ENCODE measurements at places on chromosomes 5 and 9. TPM values are rescaled to one million over a fixed set of nuclear protein-coding genes. Genes with fewer than 3 reads are reported as not detected.

GRCh38 chr9:83933790-83934189 is 12.6 kb upstream of the KIF27 start:
- DNase-seq = no peak

- DNase-seq = no peak
These were observed 18.9 kb upstream of the S1PR3 start for GRCh38 chr9:88972401-88972800.

DNA sequence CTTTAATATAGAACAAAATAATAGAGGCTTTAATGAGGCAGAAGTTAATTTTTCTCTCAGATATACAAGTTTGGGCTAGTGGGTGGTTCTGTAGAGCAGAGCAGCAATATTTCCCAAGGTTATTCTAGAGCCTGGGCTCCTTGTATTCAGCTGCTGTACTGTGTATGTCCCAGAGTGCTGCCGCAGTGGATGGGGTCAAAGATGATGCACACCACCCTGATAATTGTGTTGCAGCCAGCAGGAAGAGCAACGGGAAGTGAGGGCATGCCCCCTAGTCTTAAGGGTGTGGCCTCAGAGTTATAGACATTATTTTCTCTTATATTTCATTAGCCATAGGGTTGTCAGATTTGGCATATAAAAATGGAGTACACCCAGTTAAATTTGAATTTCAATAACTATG is 23.9 kb upstream of the KIF4B start:
- DNase-seq = no peak

GRCh38 chr5:95027151-95027721 is 257.7 kb downstream of the MCTP1 start:
- DNase-seq = peak; percentile 59

DNA sequence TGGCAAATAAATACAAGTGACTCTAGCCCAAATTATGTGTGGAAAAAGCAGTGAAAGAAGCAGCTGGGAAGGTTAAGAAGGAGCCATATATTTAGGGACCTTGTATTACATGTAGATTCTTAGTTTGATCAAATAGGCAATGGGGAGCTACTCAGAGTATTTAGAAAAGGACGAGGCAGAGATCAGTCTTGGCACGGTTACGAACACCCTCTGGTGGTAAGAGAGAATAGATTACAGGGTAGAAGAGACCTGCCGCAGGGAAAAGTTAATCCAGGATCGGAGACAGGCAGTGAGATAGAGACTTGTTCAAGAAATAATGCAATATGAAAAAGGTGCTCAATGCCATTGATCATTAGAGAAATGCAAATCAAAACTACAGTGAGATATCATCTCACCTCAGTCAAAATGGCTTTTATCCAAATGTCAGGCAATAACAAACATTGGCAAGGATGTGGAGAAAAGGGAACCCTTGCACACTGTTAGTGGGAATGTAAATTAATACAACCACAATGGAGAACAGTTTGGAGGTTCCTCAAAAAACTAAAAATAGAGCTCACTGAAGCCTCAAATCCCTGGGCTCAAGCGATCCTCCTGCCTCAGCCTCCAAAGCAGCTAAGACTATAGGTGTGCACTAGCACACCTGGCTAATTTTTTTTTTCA is 12.0 kb downstream of the INIP start:
- peak; percentile 57 for DNase-seq

DNA sequence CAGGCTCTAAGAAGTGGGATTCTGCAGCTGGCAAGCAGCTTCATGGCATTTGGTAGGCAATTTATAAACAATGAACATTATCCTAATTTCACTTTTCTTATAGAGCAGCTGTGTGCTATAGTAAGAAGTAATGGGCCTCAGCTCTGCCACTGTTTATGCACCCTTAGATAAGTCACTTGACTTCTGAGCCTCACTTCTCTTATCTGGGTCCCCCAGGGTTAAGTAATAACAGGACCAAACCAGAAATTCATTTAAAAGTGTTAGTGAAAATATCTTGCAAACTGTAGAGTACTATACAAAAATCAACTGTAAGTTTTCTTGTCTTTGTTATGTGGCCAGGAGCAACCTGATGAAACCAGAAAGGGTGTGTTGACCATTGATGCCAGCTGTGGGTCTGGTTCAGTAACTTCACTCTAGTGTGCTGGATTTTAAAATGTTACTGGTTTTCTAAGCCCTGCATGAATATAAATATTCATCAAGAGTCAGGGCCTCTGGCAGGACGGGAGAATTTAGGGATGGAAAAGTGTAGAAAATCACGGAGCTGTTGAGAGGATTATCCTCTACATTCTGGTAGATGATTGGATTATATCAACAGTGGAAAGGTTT is 24.2 kb downstream of the TNFAIP8 start:
- DNase-seq = no peak

- DNase-seq = no peak
These were observed 551 bp downstream of the PCDHB6 start for GRCh38 chr5:141150224-141150992.

GRCh38 chr5:27191786-27192510 is 153.6 kb upstream of the CDH9 start:
- no peak for DNase-seq

Gene ACOT12
- total RNA-seq = 0.18 TPM

- no peak for DNase-seq
These were observed 122.4 kb downstream of the OLFM1 start for GRCh38 chr9:135209852-135210251.

Gene GPR150
- total RNA-seq = 0.09 TPM

DNA sequence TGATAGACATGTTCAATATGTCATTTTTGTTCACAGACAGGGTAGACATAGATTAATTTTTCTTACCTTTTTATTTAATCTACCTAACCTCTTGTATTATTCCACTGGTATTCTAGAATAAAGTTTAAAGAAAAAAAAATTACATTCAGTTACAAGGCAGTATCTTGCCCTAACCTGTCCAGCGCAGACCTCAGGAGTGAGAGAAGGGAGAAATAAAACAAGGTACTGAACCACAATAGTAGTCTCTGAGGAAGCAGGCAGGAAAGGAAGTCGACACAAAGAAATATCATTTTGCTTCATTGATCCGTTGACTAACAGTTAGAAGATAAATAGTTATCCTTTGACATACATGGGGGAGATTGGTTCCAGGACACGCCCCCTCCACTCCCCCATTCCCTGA is 12.5 kb upstream of the ADAMTSL1 start:
- no peak for DNase-seq

Gene C9orf153
- total RNA-seq = 0.49 TPM

GRCh38 chr9:27341545-27342294 is 44.8 kb upstream of the EQTN start:
- peak; percentile 43 for DNase-seq

GRCh38 chr9:95305770-95306492 is 11.6 kb downstream of the FANCC start:
- peak; percentile 28 for DNase-seq

DNA sequence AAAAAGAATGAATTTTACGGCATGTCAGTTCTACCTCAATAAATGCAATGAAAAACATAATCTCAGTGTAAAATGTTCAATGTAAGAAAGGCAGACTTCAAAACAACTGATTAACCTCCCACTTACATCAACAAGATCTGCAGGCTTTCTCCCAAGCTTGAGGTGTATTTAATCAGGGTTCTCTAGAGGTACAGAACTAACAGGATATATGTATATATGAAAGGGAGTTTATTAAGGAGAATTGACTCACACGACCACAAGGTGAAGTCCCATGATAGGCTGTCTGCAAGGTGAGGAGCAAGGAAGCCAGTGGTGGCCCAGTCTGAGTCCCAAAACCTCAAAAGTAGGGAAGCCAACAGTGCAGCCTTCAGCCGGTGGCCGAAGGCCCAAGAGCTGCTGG is 35.9 kb downstream of the MARCHF3 start:
- no peak for DNase-seq

Gene PCDHGB3
- 1.7 TPM for total RNA-seq

- DNase-seq = peak; percentile 78
These were observed 60.0 kb upstream of the TUT7 start for GRCh38 chr9:86413971-86414880.

Gene EXOSC2
- 24.2 TPM for total RNA-seq

GRCh38 chr9:115445655-115446054 is 327.7 kb upstream of the TNC start:
- no peak for DNase-seq

Gene RASEF
- total RNA-seq = 0.31 TPM

DNA sequence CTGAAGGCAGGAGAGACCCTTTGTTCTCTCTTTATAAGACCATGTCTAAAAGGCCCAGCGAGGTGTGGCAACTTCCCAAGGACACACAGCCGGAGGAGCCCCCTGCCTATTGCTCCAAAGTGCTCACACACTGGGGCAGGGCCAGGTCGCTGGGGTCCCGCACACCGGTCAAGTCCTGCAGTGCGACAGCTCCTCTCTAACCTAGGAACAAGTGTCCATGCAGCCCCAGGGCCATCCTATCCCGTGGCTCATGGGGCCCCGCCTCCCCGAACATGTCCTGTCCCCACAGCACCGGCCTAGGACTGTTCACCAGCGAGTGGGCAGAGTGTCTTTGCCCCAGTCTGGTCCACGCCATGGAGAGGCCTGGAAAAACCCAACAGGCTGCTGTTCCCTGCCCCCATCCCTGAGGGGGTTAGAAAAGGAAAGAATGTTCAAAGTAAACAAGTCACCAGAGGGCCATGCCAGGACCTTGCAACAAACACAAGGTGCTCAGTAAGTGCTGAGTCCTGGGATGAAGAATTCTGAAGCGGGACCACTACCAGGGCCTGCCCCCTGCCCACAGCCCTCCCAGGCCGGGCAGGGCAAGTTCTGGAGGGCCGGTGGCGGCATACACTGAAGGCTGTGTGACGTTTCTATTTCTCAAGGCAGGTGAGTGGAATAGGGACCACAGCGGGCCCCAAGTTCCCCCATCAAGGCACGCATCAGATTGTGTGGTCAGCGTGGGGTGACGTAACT is 938 bp downstream of the NINJ1 start:
- peak; percentile 38 for DNase-seq

DNA sequence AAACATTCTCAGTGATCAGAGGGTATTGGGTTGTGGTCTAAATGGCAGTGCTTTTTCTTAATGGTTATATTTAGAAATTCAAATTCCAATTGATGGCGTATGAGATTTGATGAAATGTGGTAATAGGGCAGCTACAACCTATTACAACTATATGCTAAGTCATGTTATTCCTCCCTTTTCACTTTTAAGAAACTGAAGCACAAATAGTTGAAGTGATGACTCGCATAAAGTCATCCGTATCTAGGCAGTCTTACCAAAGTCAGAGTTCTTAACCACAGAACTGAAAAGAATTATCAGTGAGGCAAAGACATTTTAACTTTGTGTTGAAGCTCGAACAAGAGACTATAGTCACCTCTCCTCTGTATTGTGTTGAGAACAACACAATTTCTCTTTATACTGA is 28.2 kb downstream of the C9orf152 start:
- no peak for DNase-seq

Gene SLC4A9
- total RNA-seq = 0.04 TPM

Gene BTNL8
- total RNA-seq = 0.09 TPM

- DNase-seq = no peak
These were observed 42.9 kb upstream of the SMAD5 start for GRCh38 chr5:136089791-136090190.

Gene MOCS2
- 51.8 TPM for total RNA-seq

GRCh38 chr5:132867046-132867451 is 607 bp downstream of the UQCRQ start:
- no peak for DNase-seq

DNA sequence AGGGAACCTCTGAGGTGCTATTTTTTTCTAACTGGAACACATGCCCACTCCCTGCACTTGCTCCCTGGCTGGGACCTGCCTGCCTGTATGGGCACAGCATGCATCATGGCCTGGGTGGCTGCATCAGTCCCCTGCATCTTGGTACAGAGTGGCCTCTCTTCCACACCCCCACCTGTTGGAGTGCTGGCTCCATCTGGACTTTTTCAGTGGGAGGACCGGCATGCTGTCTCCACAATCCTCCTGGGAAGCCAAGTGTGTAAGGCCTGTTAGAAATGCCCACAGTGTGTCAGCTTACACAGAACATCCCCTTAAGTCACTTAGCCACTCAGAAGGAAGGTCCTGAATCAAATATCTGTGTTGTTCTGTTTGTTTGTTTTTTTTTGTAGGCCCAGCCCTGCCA is 102.9 kb downstream of the MARCHF3 start:
- DNase-seq = peak; percentile 15

DNA sequence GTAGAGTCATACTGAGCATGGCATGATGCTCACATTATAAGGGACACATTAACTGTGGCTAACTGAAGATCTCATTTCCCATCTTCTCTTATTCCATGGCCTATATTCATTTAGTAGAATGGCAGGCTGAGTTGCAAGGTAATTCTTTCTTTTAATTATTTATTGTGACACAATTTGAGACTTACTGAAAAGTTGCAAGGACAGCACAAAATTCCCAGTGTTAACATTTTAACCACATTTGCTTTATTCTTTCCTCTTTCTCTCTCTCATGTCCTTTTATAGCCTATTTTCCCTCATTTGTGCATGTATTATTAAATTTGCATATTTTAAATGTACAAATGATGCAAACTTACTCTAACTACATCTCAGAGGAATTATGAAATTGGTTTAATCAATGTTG is 366.1 kb upstream of the RPS23 start:
- no peak for DNase-seq
